ENCODE measurements at places on chromosomes 7 and 10.
A peak's percentile ranks its signal among the peaks of the same experiment; 100 is the strongest.

DNA sequence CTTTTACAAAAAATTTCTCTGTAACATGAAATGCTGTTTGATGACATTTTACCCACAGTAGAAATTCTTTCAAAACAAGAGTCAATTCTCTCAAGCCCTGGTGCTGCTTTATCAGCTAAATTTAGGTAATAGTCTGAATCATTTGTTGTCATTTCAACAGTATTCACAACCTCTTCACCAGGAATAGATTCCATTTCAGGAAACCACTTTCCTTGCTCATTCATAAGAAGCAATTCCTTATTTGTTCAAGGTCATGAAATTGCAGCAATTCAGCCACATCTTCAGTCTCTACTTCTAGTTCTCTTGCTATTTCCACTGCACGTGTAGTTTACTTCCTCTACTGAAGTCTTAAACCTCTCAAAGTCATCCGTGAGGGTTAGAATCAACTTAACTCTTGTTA lies 14.1 kb downstream of the STAG3 start:
- no peak for DNase-seq

DNA sequence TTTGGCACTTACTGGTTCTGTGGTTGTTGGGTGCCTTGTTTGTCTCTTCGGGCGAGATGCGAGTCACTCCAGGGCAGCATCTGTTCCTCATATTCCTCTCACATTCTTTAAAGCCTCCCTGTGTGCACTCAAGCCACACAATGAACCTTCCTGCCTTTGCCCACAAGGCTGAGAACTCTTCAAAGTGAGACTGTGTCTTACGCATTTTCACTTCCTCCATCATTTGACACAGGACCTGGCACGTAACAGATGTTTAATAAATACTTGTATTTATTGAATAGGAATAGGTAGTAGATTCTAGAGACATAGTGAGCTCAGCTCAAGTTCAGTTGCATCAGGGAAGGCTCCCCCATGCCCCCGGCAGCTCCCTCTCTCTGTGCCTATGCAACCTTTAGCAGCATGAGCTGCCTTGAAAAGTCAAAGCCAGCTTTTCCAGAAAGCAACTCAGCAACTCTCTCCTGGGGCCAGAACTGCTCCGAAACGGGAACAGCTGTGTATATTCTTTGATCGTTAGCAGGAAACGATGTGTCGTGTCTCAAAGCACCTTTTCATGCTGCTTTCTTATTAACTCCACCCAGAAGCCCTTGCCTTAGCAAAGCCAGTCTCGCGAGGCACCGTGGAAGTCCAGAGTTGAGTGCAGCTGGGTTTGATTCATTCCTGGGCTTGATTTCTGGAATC lies 97.5 kb downstream of the PFKFB3 start:
- DNase-seq = no peak

DNA sequence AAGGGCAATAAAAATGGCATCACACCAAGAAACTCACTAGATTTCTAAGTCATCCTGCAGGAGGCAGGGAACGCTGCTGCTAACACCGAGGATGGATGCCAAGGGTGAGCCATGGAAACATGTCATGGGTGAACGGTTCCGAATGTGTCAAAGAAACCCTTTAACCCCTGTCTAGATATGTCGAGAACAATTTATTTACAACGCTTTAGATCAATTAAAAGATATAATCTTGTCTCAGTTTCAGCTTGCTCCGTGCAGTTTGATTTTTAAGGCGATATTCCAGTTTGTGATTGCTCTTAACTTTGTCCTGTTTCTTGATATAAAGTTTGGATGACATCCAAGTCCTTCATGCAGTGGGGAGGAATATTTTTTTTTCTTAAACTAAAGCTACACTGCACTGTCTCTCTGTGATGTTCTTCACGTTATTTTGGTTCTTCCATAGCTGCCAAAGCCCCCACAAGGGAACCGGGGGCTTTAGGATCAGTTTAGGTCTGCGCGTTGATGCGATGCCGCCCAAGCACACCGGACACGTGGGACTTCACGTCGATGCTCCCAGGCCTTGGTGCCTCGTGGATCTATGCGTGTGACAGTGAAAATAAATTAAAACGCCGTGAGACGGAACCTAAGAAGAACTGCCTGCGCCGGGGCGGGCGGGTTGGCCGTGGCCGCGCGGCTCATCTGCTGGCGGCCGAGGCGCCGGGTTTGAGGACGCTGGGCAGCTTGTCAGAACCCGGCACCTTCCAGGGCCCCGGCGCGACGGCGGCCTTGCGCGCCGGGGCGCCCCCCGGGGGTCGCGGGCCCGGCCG lies 220.3 kb downstream of the PHTF2 start:
- DNase-seq = no peak

DNA sequence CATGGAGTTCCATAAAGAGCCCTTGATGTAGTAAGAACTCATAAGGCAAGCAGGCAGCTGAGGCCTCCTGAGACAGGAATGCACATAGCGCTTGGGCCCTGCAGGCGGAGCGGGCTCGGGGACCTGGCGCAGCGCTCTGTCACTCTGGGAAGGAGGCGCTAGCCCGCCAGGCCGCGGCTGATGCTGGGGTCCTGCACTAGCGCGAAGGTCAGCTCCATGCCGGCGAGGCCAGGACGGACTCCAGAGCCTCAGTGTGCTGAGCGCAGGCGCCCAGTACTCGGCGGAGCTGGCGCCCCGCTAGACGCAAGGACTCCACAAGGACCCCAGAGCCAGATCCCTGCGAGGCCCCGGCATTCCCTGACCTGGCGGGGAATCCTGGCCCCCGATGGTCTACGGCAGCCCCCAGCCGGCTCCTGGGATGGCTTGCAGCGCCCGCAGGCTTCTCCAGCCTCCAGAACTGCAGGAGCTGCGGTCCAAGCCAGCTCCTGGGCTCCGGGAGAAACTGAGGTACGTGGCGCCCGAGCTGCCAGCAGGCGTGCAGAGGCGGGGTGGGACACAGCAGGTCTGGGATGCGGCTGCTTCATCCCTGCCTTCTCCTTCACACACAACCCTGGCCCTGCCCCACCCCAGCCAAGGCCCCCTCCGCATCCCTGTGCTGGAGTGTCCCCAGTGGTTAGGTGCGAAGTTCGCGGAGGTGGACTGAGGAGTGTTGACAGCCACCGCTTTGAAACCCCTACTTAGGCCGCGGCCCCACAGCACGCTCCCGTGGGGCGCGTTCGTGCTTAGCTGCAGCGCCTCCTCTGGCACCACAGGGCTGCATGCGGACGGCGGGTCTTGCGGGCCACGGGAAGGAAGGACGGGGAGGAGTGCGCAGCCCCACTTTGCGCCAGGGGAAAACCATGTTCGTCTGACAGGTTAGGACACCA lies 761.5 kb upstream of the POM121L12 start:
- DNase-seq = no peak

GRCh38 chr10:128024426-128024825 lies 101.8 kb downstream of the MKI67 start:
- DNase-seq = no peak

DNA sequence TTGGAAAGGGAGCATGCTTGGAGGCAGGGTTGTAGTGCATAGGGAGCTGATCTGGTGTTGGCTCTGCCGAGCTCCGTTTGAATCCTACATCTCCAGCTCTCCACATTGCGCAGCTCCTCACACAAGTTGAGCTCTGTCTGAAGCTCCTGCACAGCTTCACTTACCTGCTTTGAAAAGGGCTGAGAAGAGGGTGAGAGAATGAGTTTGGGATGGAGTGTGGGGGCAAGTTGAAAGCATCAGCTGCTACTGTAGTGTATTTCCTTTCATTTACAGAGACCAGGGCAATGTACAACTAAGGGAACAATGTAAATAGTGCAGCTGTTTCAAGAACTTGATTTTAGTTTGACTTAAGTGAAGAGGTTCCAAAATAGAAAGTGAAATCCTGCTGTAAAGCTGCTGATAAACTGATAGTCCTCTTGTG lies 88.5 kb downstream of the VTI1A start:
- DNase-seq = no peak

- peak; percentile 61 for DNase-seq
Observed at GRCh38 chr10:43304687-43305333, 37.9 kb upstream of the RASGEF1A start.

DNA sequence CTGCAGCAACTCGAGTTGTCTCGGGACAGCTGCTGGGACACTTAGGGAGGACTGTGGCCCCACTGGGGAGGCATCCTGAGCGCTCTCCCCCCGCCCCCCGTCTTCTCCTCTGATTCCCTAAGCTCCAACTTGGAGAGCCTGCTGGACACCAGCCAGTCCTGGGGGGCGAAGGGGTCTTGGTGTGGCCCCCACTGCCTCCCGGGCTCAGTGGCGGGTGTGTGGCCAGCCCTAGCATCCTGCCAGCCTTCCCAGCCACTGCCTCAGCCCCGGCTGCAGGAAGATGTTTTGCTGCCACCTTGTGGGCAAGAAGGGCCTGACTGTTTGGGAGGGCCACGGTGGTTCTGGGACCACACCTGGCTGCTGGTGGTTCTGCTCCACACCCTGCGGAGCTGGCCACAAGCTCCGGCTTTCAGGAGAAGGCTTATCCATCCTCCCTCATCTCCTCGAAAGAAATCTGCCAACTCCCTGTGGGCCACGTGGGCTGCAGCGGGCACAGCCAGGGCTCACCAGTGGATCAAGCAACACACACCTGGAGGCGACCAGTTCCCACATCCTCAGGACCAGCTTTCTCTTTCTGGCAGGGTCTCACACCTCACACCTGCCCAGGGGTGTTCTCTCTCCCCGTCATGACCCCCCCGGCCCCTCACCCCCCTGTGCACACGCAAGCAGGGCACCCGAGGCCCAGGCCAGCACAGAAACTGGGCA lies 24.8 kb downstream of the AGAP3 start:
- peak; percentile 72 for DNase-seq

DNA sequence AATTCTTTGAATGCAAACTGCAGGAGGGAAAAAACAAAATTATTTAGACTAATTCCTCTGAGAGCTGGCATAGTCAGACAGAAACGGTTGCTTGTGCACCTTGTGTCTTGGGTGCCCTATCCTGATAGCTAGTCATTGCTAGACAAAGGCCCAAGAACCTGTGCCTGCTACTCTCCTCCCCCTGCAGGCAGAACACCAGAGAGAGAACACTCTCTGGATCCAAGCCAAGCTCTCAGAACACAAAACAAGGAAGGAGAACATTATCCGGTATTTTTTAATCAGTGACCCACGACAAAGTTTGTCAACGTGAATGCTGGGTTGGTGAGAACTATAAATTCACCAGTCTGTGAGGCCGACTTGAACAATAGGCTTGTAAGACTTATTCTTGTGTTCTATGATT lies 18.8 kb upstream of the PPP1R9A start:
- no peak for DNase-seq

- DNase-seq = no peak
Observed at GRCh38 chr7:97873606-97874005, 1.4 kb upstream of the ASNS start.

- peak; percentile 40 for DNase-seq
Observed at GRCh38 chr7:151168003-151168786, 701 bp upstream of the GBX1 start.

GRCh38 chr10:103712146-103712545 lies 143.2 kb downstream of the SH3PXD2A start:
- no peak for DNase-seq

GRCh38 chr7:91551377-91552175 lies 287.3 kb downstream of the FZD1 start:
- DNase-seq = no peak

DNA sequence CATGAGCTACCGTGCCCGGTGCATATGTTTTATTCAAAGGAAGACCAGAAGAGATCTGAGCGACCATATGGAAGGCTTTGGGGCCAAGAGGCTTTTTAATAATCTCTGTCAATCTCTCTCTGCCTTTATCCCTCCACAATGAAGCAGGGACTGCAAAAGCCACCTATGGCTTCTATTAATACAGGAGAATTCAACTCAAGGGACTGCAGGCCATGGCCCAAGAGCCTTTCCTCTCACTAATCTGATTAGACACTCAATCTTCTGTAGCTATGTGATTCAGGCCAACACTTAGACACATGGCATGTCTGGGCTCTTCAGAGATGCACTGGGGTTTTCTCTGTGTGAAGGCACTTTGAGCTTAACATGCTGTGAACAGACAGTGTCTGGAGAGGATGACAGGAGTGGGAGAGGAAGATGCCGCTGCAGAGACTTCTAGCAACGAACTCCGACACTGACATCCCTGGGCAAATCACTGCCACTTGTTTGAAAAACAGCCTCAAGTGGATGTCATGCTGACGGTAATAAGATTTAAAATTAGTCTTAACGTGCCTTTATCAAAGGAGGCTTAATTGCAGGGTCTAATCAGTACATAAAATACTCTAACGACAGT lies 114.4 kb upstream of the AOAH start:
- no peak for DNase-seq

DNA sequence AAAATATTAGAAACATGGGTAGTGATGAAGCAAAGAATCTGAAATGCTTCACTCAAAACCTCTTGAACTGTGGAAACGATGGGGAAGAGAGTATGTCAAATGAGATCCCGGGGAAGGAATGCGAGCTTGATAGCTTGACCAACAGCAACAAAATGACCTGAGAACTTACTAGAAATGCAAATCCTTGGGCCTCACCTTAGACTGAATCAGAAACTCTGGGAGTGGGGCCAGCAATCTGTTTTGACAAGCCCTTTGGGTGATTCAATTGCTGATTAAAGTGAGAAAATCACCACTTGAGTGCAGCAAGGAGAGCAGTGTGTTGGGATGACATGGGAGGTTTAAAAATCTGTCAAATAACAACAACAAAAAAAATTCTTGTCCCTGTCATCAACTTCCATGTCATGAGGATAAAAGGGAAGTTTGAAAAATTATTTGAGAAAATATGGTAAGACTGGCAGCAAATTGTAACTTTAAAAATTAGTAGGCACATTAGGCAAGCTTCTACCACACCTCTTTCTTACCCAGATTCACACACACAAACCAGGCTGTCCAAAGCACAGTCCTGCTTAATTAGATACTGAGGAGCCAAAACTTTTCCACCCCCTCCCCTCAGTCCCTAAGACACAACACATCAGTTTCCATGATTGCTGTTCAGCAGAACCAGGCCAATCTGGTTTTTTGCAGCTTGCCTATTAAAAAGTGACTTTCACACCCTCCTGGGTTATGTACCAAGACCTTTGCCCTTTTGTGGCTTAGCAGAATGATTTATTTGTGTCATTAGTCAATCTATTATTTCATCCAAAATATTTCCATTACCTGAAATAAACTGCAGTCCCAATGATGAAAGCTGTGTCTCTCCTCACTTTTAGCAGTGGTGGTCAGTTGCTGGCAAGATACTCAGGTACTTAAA lies 15.6 kb downstream of the CALCR start:
- DNase-seq = no peak

- DNase-seq = no peak
Observed at GRCh38 chr7:130932667-130933432, 198.8 kb upstream of the KLF14 start.

GRCh38 chr10:29804025-29804852 lies 169.5 kb upstream of the SVIL start:
- DNase-seq = no peak

DNA sequence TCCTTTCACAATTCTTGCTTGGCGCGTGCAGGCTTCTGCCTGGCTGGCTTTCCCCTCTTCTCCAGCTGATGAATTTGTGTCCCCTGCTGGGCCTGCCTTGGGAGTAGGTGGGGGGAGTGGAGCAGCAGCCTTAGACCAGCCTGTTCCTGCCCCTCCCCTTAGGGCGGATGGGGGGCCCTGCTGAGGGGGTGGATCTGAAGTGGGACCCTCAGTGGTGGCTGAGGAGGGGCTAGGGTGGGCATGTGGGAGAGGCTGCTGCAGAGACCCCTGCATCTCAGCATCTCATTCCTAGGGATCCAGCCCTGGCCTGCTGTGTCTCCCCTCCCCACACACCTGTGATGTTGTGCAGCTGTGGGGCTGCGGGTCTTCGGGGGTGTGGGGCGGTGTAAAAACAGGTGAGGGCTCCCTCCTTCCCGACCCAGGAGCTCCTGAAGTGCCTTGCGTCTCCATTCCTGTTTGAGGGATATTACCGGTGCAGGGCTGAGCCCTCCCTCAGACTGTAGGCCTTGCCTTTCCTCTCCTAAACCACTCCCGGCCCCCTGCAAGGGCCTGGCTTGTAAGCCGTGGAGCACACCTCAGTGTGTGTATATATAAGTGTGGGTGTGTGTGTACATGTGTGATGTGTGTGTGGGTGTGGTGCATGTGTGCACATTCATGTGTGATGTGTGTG lies 24.7 kb downstream of the ADCYAP1R1 start:
- no peak for DNase-seq

Data from activated CD4-positive, alpha-beta T cell treated with anti-CD3 and anti-CD28 coated beads, Interleukin-2, amount 50 U/mL, for 4 hours (primary cell).